ENCODE measurements at places on chromosomes 6 and 20.

DNA sequence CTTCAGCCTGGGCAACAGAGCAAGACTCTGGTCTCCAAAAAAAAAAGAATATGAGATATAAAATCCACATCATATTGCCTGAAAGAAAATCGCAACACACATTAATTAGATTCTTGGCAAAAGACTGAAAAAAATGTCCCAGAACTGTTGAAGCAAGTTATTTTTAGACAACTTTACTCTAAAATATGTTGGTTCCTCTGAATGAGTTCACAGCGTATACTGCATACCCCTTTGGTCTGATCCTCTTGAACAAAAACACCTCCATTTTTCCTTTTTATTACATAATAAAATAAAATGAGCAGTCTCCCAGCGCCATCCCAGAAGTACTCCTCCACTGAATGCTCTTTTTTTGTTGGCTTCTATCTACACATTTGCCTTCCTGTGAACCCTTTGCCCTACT is 126.0 kb upstream of the TMEM170B start:
- DNase-seq: no peak

GRCh38 chr6:168292826-168293225 is 26.8 kb downstream of the DACT2 start:
- DNase-seq: no peak

DNA sequence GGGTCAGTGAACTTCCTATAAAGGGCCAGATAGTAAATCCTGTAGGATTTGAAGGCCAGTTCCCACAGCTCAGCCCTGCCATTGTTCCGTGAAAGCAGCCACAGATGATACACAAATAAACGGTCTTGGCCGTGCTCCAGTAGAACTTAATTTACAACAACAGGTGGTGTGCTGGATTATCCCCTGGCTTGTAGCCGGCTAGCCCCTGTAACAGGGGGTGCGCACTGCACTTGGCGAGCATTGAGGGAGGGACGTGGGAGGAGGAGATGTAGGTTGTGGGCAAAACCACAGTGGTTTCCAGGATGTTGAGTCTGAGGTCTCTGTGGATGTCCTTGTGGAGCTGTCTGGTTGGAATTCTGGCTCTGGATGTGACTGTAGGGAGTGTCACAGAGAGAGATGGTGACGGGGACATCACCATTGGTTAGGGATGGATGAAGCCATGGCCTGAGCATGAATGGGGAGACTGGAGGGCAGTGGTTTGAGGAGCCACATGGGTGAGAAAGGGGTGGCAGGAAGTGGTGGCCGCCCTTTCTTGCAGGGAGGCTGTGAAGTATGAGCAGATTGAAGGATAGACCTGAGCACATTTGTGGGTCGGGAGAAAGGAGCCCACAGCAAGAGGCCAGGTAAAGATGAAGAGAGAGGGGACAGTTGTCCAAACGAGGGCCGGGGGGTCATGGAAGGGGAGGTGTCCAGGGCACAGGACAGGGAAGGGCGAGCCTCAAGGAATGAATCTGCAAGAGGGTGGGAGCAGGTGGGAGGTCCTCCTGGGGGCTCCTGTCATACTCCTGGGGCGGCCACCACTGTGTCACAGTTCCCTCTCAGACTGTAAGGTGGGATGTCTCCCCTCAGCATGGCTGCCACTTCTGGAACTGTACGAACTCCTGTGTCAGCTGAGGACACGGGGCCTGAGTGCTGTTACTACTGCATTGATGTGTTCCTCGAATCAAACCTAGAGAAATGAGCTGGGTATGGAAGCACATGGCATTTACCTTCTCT is 53.6 kb downstream of the CDH26 start:
- no peak for DNase-seq

- peak; percentile 63 for DNase-seq
These were observed 10.2 kb upstream of the CST5 start for GRCh38 chr20:23889775-23890187.

DNA sequence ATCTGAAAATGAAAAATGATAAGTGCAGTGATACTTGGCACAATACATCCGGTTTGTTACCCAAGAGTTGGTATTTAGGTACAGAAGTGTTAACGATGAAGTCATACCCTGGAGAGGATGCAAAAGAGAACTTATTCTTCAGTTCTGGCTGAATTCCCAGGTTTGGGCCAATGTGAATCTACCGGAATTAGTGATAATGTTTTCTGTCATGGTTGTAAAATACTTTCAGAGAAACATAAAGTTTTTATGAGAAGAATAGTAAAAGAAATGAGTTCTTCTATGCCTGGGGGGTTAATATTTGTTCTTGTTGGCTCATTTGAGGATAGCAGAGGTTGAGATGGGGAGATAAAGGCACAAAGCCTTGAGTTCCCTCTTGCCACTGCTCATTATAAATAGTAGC is 509.9 kb upstream of the POU3F2 start:
- no peak for DNase-seq

Data from stimulated activated CD4-positive, alpha-beta T cell treated with anti-CD3 and anti-CD28 coated beads, Interleukin-2, amount 100 ng/mL, for 24 hours (primary cell).